ENCODE measurements at places on chromosomes 13 and 19.

GRCh38 chr13:73079359-73079758 lies 20.6 kb downstream of the KLF5 start:
- no peak for DNase-seq

DNA sequence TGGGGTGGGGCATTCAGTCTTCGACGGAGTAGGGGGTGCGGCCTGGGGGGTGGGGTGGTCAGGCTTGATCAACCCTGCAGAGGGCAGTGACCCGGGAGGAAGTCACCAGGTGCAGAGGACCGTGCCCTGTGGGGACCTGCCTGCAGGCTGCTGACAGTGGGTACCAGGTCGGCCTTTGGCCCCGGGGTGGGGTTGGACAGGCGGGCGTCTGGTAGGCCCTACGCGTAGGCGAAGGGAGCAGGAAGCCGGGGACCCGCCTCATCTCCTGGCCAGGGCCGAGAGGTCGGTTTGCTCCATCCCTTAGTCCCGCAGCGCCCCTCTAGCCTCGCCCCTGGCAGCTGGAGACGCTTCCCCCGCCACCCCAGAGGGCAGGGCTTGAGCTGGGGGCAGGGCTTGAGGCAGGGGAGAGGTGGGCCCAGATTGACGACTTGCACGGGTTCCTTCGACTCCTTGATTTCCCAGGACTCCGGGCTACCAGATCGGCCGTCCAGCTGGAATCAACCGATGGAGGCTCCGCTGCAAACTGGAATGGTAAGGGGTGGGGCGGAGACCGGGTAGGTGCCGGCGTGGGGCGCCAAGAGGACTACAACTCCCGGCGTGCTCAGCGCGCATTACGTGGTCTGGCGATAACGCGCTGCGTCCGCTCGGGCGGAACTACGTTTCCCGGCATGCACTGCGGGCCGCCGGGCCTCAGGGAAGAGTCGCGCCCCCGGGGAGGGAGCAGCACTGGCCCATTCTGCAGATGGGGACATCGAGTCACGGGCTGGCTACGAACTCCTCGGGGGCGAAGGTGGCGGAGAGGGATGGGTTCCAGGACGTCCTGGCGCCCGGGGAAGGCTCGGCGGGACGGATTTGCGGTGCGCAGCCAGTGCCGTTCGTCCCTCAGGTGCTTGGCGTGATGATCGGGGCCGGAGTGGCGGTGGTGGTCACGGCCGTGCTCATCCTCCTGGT lies at the start of gene PNPLA6:
Gene PNPLA6 (plus strand): TSS at position 671 of the 951 bp plus-strand sequence. CDS start 72 bp downstream, at position 743.
- DNase-seq, result peak; percentile 94

DNA sequence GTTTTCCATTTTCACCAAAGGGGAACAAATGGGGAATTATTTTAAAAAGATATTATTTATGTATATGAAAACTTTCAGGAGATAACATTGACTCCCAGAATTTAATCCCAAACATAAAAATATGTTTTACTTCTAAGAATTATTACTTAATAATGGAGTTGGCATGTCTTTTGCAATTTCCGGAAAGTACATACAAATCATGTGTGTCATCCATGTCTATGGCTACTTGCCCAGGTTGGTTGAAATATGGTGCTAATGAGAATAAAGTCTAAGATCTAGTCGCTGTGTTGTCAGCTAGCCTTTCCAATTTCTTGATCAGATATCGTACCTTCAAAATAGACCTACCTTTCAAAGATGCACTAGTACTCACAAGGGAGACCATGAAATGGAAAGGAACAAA lies 1003.2 kb upstream of the PCDH20 start:
- DNase-seq, result no peak

DNA sequence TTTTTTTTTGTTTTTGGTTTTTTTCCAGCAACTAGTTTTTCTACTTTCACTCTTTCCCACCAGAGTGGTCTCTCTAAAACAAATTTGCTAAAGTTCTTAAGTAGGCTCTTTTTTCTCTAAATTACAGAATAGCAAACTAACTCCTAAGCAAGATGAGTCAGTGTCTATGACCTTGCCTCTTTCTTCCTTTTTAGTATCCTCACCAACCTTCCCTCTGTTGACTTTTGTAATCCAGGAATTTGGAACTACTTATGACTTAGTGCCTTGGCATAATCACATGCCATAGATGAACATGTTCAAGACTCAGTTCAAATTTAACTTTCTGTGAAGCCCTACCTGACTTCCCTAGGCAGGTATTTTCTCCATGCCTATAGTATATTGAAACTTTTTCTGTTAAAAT lies 32.3 kb upstream of the AKAP11 start:
- no peak for DNase-seq

- DNase-seq, result no peak
Measured at GRCh38 chr13:113157206-113157928, 1.1 kb upstream of the PROZ start.

DNA sequence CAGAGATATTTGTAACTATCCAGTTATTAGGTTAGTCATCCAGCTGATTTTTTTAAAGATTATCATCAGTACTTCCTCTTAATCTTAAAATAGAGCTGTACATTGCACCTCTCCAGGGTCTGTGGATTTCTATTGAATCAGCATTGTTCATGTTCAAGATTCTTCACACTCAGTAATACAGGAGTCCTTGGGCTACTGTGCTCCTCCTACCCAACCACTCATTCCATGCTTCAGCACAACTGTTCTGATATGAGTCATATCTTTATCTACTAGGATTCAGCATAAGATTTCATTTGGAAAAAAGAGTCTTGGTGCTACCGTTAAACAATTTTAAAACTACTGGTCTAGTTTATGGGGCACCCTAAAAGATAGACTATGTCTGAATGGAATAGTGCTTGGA lies 357.8 kb downstream of the DCT start:
- no peak for DNase-seq

All from common myeloid progenitor, CD34-positive (primary cell).